ENCODE measurements at places on chromosomes 7 and 10.

DNA sequence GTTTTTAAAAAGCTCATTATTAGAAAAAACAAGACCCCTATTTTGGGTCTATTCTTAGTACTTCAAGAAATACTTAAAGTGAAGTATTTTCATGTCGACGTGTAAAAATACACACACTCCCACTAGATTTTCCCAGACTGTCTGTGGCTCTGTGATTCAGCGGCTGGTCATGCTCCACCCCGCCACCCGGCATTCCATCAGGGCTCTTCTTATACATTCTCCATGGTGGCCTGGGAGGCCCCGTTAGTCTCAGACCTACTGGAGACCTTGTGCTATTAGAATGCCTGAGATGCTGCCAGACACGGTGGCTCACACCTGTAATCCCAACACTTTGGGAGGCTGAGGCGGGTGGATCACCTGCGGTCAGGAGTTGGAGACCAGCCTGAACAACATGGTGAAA, 13.1 kb downstream of the TECPR1 start:
- no peak for DNase-seq

GRCh38 chr7:79949778-79950177, 184.9 kb upstream of the GNAI1 start:
- no peak for DNase-seq

- DNase-seq = no peak
Observed at GRCh38 chr10:1374511-1375345, 318.5 kb downstream of the WDR37 start.

- no peak for DNase-seq
Observed at GRCh38 chr10:112333452-112333851, 40.5 kb upstream of the ACSL5 start.

GRCh38 chr7:113307147-113307546, 188.8 kb upstream of the SMIM30 start:
- no peak for DNase-seq

GRCh38 chr10:63829573-63830149, 308.5 kb downstream of the REEP3 start:
- no peak for DNase-seq

- DNase-seq = no peak
Observed at GRCh38 chr10:21078410-21079329, 181.6 kb upstream of the NEBL start.

DNA sequence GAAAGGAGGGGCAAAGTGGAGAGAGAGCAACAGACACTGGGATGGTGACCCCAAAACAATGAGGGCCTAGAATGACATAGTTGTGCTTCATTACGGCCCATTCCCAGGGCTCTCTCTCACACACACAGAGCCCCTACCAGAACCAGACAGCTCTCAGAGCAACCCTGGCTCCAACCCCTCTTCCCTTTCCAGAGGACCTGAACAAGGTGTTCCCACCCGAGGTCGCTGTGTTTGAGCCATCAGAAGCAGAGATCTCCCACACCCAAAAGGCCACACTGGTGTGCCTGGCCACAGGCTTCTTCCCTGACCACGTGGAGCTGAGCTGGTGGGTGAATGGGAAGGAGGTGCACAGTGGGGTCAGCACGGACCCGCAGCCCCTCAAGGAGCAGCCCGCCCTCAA, 20.7 kb downstream of the PRSS2 start:
- no peak for DNase-seq

DNA sequence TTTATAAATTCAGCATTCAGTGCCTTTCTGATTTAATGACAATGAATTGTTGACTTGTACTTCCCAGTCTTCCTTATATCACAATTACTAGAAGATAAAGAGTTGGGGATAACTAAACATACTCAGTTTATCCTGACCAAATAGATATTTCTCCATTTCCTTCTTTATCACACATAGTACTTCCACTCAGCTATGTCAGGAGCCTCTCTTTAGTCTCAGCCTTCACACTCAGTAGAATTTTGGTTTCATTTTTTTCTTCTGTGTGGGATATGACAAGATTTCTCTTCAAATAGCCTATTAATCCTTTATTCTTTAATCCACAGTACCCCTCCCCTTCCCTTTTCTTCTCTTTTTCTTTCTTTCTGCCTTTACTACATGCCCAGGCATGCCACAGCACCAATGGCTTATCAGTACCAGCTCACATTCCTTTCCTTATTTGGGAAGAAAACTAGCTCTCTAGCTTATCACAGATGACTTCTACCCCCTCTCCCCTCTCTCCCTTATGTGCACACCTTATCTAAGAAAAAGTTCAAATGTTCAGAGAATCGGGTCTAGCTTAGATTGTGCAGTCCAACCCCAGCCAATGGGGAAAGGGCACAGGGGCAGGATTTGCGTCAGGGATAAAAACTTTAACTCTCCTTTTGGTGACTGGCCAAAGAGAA, 109.0 kb downstream of the PHF14 start:
- no peak for DNase-seq

DNA sequence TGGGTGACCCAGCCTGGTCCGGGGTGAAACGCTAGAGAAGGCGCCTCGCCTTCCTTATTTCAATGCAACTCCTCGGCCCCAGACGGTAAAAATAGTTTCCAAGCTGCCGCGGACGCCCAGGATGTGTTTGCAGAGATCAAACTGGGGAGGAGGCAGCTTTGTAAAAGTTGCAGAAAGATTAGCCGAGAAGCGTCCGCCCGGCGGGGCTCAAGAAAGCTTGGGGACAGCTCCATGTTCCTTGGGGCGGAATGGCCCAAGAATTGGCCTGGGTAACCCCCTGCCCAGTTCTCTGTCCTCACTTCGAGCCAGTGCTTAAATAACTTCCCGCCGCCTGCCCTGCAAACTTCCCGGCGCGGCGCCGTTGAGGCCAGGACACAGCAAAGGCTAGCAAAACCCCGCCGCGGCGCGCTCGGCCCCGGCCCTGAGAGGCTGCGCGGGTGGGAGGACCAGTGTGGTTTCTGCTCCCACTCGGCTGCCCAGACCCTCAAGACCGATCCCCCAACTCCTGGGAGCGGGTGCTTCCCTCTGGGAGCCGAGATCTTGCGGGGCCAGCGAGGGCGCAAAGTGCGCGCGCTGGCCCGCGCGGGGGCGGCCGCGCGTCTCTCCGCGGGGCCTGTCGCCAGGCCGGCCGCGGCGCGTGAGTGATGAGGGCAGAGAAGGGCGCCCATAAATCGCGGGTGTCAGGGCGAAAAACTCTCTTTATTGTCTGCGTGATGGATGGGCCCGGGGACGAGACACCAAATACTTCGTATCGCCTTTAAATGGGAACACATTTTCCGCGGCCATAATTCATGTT, 6.3 kb upstream of the ZNF503 start:
- DNase-seq = peak; percentile 81

- no peak for DNase-seq
Observed at GRCh38 chr10:20380401-20380800, 516.7 kb downstream of the NEBL start.

- DNase-seq = no peak
Observed at GRCh38 chr10:122164815-122165483, 106.1 kb upstream of the BTBD16 start.

DNA sequence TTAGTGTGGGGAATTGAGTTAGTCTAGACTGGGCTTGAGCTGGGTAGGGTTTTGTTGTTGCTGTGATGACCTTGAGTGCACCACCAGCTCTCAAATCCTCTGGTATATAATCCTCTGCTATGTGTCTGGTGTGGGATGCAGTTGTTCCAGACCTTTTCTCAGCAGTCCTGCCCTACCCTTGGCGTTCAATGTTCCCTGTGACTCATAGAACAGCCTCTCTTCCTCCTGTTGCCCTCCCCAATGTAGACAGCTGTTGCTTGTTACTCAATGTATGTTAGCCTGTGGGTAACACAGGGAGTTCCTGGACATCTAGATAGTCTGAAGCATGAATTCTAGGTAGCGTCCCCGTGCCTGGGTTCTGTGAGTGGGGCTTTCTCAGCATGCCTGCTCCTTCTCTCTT, 19.8 kb downstream of the ACBD7 start:
- DNase-seq = no peak

DNA sequence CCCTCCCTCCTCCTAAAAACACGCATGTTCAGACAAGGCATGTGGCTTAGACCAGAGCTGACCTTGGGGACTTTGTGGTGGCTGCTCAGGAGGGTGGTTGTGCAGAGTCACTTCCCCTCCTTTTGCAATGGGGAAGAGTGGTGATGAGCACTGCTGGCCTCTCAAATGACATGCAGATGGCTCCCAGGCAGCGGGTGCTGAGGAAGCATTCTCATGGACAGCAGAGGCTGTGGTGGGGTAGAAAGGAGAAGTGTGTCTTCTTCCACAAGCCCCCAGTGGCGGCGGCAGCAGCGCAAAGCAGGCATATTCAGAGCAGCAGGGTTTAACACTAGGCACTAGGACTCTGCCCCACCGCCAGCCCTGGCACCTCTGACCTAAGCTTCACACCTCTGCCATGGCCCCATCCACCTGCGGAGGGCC, 105.9 kb upstream of the ANLN start:
- peak; percentile 93 for DNase-seq

DNA sequence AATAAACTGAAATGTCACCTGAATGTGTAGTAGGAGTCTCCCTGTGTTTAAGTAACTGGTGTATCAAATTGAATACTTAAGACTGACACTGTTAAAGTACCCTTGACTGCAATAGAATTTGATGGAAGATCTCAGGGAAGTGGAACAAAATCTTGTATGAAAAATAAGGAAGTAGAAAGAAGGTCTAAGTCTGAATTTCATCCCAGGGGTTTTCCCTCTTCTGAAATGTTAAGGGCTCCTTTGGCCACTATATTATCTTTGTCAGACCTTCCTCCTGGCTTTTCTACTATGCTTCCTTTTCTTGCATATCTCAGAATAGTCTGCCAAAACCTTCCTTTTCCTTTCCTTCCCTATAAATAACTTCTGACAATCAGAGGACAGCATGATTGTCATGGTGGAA, 59.6 kb downstream of the BLNK start:
- DNase-seq = no peak

DNA sequence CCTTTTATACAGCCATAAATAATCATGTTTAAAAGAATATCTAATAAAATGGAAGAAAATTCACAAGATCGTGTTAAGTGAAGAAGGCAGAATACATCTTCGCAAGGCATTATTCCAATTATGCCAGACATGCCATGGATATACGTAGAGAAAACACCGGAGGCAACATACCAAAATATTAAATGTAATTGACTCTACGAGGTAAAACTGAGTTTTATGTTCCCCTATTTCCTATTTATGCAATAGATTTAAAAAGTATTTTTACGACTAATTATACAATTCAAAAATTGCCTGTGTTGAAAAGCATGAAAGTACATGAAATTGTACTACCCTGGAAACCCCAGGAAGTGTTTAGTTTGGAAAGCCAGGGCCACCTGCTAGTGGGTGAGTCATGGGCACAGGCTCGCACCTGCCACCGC, 936 bp upstream of the REPIN1 start:
- DNase-seq = no peak

- DNase-seq = no peak
Observed at GRCh38 chr7:67496589-67496988, 500.0 kb downstream of the TYW1 start.

DNA sequence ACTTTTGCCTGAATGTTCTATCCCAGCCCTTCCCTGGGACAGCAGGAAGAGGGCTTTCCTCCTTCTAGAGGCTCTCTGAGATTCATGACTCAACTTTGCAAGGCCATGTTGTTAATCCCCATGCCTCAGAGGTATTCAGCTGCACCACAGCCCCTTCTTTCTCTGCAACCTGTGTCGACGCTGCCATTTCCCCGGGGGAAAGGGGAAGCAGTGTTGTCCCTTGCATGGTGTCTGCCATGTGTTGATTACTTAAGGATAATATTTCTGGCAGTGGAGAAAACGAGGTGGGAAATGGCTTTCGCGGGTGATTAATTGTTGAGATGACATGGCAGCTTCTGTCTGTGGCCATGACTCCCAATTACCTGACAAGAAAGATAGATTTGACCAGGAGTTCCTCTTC, 133.1 kb downstream of the SORCS3 start:
- DNase-seq = no peak

DNA sequence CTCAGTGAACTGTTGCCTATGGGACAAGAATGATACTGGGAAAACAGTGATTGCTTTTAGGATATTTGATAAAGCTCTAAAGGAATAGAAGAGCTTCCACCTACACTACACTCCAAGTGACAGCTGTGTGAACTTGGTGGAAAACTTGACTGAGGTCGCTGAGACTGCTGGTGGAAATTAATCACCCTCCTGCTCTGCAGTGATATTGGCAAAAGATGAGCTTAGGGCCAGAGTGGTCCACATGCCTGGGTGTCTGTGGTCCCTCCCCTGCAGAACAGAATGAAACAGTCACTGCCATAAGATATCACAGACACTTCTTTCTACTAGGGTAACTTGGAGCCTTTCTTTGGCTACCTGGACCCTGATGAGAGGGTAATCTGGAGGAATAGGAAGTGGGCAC, 382.1 kb upstream of the GALNT17 start:
- no peak for DNase-seq

DNA sequence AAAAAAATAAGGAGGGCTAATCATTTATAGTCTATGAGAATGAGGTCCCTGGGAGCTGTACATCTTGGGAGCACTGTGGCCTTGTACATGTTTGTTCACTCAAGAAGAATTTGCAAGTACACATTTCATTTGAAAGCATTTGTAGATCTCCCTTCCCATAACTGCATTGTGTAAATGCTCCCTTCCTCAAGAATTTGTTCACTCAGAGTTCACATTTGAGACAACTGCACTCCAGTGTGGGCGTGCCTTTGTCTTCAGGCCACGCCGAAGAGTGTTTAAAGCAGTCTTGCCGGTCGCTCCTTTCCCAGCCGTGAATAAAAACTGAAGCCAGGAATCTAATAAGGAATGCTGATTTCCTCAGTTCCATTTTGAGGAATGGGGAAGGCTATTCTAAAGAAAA, 291.1 kb upstream of the LYZL1 start:
- no peak for DNase-seq

- DNase-seq = no peak
Observed at GRCh38 chr7:44144968-44145478, 3.9 kb upstream of the MYL7 start.

DNA sequence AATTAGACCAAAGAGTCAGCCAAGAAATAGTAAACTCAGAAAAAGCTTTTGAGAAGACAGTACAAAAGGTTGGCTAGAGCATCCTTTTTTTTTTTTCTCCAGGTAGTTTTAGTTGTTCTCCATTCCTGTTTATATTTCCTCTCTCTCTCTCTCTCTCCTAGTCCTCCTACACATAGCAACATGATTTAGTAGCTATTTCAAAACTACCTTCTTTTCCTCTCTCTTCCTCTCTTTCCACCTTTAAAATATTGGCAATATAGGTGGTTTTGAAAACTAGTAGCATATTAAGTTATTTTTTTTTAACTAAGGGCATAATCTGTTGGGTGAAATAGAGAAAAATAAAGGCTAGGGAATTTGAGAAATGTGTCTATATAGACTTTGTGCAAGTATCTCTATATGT, 5.0 kb downstream of the SKIDA1 start:
- DNase-seq = no peak
